Stimulated activated naive B cell treated with anti-CD40 and anti-IgM and Interleukin-4, amounts not matched to agents 10 μg/mL and 1 μg/mL and 100 μg/mL, for 72 hours (primary cell): ENCODE measurements at places on chromosomes 11 and 22.

DNA sequence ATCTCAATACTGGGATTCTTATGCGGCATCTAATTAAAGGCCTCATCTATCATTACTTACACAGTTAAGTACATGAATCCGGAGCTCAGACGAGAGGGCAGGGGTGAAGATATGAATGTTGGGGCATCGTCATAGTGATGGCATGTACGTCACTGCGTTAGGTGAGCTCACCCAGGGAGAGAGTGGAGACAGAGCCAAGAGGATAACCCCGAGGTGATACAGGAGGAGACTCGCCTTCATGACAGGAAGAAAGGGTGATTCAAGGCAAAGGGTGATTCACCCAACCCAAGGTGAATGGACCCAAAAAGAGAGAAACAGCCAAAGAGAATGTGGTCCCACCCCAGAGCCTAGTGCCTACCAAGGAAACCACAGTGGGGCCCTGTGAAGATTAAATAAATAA lies 132.9 kb upstream of the BLID start:
- no peak overlapping the region for H3K27ac ChIP-seq
- no peaks in the 10 kb centered on the region for H3K4me1 ChIP-seq
- no peak for DNase-seq
- no peaks in the 10 kb centered on the region for H3K36me3 ChIP-seq
- no peaks in the 10 kb centered on the region for H3K27me3 ChIP-seq

DNA sequence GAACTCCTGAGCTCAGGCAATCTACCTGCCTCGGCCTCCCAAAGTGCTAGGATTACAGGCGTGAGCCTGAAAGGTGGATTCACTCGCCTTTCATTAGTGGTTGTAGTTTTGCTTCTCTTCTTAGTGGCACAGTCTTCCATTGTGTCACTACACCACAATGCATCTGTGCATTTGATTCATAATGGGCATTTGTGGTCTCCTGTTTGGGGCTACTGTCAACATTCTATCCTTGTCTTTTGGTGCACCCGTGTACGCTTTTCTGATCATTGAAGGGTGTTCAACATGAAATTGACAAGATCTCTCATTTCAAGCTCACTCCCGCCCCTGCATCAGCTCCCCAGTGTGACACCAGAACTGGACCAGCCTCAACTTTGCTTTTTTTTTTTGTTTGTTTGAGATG lies 2.0 kb upstream of the SYT12 start:
- H3K4me3 ChIP-seq, result no peak overlapping the region
- no peak for DNase-seq
- H3K27ac ChIP-seq, result no peak overlapping the region

DNA sequence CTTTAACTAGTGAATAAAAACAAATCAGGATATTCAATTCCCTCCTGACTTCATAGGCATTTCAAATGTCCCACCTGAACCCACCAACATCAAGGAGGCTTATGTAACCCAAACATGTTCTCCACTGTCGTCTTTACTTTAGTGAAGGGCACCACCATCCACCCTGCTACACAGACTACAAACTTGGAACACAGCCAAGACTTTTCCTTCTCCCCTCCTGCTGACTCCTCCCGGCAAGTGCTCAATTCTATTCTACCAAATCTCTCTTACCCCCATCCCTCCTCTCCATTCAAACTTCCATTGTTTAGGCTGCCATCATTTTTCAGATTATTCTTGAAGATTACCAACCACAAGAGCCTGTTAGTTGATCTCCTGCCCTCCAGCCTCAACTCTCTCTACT lies 24.3 kb downstream of the SAAL1 start:
- H3K27me3 ChIP-seq, result no peaks in the 10 kb centered on the region
- no peak overlapping the region for H3K4me3 ChIP-seq
- H3K36me3 ChIP-seq, result peaks cover 51% of the 10 kb centered on the region
- peak overlapping the region; percentile 0 for H3K27ac ChIP-seq

DNA sequence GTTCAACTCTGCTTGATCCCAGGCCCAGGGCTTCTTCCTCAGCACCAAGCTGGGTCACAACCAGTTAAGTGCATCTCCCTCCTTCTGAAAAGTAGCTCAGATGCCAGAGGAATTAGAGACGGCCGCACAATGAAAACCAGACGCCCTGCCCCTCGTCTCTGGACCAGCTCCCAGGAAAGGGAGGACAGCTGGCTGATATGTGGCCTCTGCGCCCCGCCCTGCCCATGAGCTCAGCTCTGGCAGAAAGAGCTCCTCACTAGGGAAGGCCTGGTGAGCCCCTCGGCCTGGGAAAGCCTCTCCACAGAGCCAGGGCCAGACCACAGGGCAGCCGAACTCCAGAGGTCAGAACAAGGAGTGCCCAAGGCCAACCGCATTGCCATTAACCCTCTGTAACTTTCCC lies 18.1 kb upstream of the SCGB1A1 start:
- no peak overlapping the region for H3K27ac ChIP-seq
- no peaks in the 10 kb centered on the region for H3K36me3 ChIP-seq
- H3K27me3 ChIP-seq, result peaks cover 15% of the 10 kb centered on the region
- no peak overlapping the region for H3K4me3 ChIP-seq
- peaks cover 10% of the 10 kb centered on the region for H3K4me1 ChIP-seq

GRCh38 chr22:46902998-46903916 lies 140.8 kb downstream of the TBC1D22A start:
- DNase-seq, result no peak
- H3K27me3 ChIP-seq, result no peaks in the 10 kb centered on the region
- H3K4me3 ChIP-seq, result no peak overlapping the region
- peaks cover 50% of the 10 kb centered on the region for H3K36me3 ChIP-seq
- H3K4me1 ChIP-seq, result peaks cover 14% of the 10 kb centered on the region

- no peak overlapping the region for H3K4me3 ChIP-seq
- H3K27me3 ChIP-seq, result peaks cover 20% of the 10 kb centered on the region
- peaks cover 45% of the 10 kb centered on the region for H3K36me3 ChIP-seq
- peaks cover 31% of the 10 kb centered on the region for H3K4me1 ChIP-seq
These were observed 54.6 kb downstream of the LRRC32 start for GRCh38 chr11:76615950-76616349.

GRCh38 chr11:117876341-117877119 lies at the start of gene FXYD6:
FXYD6 (minus strand) TSS chr11:117876658; CDS start chr11:117842776, 33,882 bp downstream.
- peak within 1 kb of the TSS; percentile 84 for H3K4me3 ChIP-seq
- H3K27me3 ChIP-seq, result peaks cover 92% of the 10 kb centered on the region
- DNase-seq, result no peak
- peaks cover 34% of the 10 kb centered on the region for H3K4me1 ChIP-seq

GRCh38 chr11:12993626-12994025 lies 15.5 kb upstream of the RASSF10 start:
- no peaks in the 10 kb centered on the region for H3K27me3 ChIP-seq
- no peaks in the 10 kb centered on the region for H3K36me3 ChIP-seq
- no peak for DNase-seq
- no peaks in the 10 kb centered on the region for H3K4me1 ChIP-seq
- no peak overlapping the region for H3K4me3 ChIP-seq
- no peak overlapping the region for H3K27ac ChIP-seq

DNA sequence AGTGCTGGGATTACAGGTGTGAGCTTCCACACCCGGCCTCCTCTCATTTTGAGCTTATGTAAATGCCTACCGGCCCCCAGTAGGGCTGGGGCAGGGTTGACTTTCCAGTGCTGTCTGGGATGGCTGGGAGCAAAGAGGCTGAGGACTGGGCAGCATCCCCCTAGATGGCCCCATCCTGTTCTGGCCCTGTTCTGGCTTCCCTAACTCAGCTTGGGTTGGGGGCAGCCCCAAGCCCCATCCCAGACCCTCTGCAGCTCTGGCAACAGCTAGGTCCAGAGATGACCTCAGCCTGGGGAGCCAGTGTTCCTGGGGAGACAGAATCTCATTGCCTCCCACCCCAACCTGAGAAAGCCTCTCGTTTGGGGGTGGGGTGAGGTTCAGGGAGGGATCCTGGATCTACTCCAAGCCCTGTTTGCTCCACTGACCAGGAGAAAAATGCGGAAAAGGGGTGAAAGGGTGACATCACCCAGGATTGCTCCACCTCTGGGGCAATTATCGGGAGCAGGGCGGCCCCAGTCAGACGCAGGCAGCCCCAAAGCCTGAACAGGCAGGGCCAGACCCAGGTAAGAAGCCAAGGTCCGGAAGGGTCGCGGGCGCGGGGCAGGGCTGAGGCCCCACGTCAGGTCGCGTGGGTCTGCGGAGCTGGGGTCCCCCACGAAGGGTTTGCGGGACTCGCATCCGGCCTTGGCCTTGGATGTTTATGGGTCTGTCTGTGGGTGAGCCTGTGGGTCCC lies at the start of gene PNPLA2:
Gene PNPLA2 (plus strand): TSS at position 519 of the 733 bp plus-strand sequence. CDS start 805 bp downstream, outside the sequence.
- H3K4me1 ChIP-seq, result peaks cover 17% of the 10 kb centered on the region
- H3K27ac ChIP-seq, result peak within 1 kb of the TSS; percentile 94

- H3K27ac ChIP-seq, result no peak overlapping the region
- peaks cover 3% of the 10 kb centered on the region for H3K4me1 ChIP-seq
- H3K4me3 ChIP-seq, result no peak overlapping the region
These were observed 40.7 kb downstream of the LMO1 start for GRCh38 chr11:8222820-8223512.

DNA sequence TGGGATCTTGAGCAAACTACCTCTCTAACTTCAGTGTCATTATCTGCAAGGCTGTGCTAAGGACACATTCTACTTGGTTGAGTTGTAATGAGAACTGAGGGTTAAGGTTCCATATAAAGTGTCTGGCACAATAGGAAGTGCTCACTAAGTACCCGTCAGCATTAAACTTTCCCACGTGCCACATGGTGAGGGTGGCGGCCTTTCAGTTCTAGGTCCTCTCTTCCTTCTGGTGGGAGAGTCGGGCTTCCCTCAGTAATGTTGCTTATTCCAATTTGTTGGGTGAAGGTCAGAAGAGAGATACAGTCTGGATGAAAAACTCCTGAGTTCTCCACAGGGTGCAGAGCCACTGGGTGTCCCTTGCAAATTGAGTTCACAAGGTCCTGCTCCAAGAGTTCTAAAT lies 4.6 kb upstream of the CD6 start:
- peaks cover 20% of the 10 kb centered on the region for H3K4me1 ChIP-seq
- no peak for DNase-seq
- H3K36me3 ChIP-seq, result peaks cover 3% of the 10 kb centered on the region
- no peaks in the 10 kb centered on the region for H3K27me3 ChIP-seq
- H3K27ac ChIP-seq, result no peak overlapping the region

DNA sequence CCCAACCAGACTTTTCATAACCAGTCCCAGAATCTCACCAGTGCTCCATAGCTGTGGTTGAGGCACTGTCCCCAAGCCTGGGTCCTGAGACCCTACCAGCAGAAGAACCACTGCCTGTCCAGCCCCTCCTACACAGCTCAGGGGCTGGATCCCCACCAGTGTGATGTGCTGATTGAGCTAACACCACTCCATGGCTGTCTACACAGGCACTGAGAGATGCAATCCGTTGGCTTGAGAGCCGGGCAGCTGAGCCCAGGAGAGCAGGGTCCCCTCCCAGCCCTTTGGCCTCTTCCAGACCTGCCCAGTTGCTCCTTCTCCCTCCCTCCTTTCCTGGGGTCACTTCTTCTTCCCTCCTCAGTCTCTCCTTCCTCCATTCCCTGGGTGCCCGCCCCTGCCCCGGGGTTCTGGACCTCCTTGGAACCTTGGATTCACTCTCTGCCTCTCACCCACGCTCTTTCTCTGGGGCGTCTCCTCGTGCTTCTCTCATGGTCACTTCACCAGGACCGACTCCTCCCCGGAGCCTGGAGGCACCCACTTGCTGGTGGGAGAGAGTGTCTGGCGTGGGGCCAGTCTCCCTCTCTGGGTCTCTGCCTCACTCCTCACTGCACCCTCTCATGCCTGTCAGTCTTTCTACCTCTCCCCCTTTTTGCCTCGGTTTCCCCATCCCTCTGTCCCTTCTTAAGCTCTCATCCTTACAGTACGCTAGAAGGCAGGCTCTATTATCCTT lies 706 bp upstream of the SCYL1 start:
- no peak for DNase-seq
- H3K27ac ChIP-seq, result no peak overlapping the region
- H3K27me3 ChIP-seq, result no peaks in the 10 kb centered on the region
- peaks cover 29% of the 10 kb centered on the region for H3K4me1 ChIP-seq

DNA sequence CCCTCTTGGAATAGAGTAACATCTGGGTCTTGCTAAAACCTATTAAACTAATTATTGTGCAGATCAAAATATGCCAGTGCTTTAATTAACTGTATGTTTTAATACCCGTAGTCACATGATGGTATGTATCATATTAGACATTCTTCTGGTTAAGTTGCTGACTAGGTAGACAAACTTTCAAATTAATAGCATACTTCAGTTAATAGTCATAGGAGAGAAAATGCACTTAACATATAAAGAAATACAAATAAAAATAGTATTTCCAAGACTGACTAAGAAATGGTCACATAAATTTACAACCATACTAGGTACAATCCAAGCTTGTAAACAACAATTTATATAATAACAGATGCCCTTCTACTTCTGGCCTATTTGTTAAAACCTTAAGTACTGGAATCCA lies 7.6 kb upstream of the EXPH5 start:
- peaks cover 38% of the 10 kb centered on the region for H3K27me3 ChIP-seq
- H3K36me3 ChIP-seq, result no peaks in the 10 kb centered on the region
- no peaks in the 10 kb centered on the region for H3K4me1 ChIP-seq
- no peak for DNase-seq
- no peak overlapping the region for H3K4me3 ChIP-seq

GRCh38 chr11:105613183-105613582 lies 3.3 kb downstream of the GRIA4 start:
- no peak overlapping the region for H3K4me3 ChIP-seq
- H3K27me3 ChIP-seq, result peaks cover 42% of the 10 kb centered on the region
